ENCODE measurements at places on chromosomes 12 and 14. TPM values are rescaled to one million over a fixed set of nuclear protein-coding genes. Genes with fewer than 3 reads are reported as not detected.

DNA sequence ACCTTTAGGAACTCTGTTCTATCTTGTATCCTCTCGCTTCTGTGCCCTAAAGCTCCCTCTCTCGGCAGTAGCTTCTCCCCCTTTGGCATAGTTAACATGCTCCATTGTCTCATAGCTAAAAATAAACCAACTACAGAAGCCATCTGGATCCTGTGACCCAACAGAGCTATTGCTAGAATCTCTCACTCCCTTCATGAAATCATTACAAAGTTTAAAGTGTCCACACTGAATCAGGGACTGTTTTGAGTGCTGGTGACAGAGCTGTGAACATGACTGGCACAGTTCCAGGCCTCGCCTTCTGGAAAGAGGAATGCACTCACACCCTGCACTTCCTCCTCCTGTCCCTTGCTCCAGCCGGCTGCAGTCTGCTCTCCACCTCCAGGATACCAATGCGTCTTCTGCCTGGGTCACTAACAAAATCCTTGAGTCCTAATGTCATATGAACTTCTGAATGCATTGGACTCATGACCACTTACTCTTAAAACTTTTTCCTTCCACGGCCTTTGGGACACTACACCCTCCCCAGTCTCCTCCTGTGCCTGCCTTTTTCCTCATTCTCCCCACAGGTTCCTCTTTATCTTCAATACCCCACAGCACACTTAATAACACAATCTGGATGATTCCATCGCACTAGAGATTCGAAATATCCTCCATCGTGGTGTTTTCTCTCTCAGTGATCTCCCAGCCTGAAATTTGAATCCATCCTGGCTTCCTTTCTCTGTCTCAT lies 13.2 kb downstream of the PLBD1 start:
- DNase-seq = no peak

GRCh38 chr12:84803661-84804060 lies 108.9 kb downstream of the SLC6A15 start:
- DNase-seq = no peak

DNA sequence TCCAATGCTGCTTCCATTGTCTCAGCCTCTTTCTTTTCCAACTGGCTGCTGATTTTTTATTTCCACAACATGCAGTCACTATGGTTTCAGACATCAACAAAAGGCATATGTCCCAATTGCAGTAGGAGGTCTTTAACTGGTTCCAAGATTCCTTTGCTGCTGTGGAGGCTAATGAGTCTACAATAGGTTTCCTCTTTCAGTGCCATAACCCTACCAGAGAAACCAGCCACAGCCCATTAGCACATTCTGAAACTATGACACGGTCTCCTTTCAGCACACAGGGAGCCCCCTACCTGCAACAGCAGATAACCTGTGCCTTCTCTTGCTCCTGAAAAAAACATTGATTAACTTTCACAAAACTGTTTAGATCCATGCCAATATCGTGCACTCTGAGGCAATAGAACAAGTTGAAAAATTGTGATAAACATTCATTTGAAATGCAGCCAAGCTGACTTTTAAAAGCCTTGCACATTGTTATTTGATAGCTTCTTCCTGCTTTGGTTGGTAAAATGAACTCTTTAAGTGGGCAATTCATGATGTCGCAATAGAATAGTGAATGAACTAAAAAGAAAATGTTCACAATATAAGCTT lies 32.4 kb downstream of the PLEKHG7 start:
- no peak for DNase-seq

DNA sequence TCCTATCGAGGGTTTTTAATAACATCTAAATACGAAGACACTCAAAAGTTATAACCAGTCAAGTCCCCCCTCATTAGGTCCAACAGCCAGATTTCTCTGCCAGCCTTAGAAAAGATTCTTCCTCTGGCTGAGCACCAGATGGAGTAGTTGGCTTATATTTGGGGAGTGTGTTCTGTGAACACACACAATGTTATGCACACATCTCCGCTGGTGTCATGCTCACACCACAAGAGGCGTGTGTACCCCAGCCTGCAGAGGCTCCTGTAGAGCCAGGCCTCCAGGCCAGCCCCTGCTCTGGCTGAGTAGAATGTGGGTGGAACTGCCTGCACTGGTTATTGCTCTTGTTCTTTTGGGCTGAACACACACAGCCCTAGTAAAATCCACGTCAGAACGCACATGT lies 64.0 kb downstream of the PIWIL1 start:
- DNase-seq = no peak

- DNase-seq = no peak
Measured at GRCh38 chr12:67752226-67752732, 103.7 kb downstream of the DYRK2 start.

DNA sequence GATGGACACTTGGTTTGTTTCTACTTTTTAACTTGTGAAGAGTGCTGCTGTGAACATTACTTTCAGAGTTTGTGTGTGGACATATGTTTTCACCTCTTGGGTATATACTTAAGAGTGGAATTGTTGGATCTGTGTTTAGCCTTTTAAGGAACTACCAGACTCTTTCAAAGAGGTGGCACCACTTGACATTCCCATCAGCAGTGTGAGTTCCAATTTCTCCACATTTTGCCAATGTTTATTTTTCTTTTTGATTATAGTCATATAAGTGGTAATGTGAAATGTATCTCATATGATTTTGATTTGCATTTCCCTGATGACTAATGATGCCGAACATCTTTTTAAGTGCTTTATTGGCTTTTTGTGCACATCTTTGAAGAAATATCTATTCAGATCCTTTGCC lies 44.8 kb downstream of the ARHGAP5 start:
- no peak for DNase-seq

GRCh38 chr14:104751539-104752422 lies 1.2 kb upstream of the SIVA1 start:
- DNase-seq = no peak

DNA sequence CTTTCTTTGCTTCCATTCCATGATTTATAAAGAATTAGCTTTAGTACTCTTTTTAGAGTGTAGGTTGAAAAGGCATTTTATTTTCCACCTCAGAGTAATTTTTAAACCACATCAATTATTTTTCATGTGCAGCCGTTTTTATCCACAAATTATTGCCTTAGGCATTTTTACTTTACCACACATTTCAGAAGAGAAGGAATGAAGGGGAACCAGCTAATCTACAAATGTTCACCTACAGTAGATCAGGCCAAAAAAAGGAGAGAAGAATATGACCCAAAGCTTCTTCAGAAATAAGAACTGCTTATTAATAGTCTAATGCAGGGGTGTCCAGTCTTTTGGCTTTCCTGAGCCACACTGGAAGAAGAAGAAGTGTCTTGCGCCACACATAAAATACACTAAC lies 19.8 kb upstream of the NTN4 start:
- no peak for DNase-seq

- DNase-seq = no peak
Measured at GRCh38 chr14:84234281-84234680, 1295.7 kb upstream of the FLRT2 start.

DNA sequence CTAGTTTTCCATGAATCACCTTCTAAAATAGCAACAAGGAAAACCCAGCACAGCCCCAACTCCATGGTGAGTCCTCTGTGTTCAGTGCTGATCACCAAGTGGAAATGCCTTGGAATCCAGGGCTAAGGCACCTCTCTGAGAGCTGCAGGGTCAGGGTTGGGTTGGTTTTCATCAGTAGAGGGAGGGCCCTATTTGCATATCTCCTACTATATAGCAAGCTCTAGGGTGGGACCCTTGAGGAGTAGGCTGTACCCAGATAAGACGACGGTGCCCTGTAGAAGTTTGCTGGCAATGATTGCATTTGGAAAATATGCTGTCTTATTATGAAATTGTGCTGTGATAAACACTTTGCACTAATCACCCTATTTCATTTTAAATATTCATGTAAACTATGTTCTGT lies 1011.8 kb downstream of the TMEM121 start:
- no peak for DNase-seq

GRCh38 chr14:66595394-66595793 lies 87.4 kb downstream of the GPHN start:
- DNase-seq = no peak

DNA sequence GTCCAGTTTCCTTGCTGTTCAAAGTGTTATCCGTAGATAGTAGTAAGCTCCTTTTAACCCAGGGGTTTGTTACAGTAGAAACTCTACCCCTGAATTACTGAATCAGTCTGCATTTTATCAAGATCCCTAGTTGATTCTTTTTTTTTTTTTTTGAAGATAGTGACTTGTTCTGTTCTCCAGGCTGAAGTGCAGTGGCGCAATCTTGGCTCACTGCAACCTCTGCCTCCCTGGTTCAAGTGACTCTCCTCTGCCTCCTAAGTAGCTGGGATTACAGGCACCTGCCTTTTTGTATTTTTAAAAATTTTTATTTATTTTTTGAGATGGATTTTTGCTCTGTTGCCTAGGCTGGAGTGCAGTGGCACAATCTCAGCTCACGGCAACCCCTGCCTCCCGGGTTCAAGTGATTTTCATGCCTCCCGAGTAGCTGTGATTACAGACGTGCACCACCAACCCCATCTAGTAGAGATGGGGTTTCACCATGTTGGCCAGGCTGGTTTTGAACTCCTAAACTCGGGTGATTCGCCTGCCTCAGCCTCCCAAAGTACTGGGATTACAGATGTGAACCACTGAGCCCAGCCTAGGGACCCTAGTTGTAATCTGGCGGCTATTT lies 10.5 kb downstream of the LARP4 start:
- no peak for DNase-seq

GRCh38 chr12:56338308-56339157 lies at the start of gene IL23A:
IL23A (plus strand) TSS chr12:56338884; CDS start chr12:56339045, 161 bp downstream.
- DNase-seq = peak; percentile 72

- no peak for DNase-seq
Measured at GRCh38 chr12:78712834-78713481, 151.6 kb upstream of the SYT1 start.

DNA sequence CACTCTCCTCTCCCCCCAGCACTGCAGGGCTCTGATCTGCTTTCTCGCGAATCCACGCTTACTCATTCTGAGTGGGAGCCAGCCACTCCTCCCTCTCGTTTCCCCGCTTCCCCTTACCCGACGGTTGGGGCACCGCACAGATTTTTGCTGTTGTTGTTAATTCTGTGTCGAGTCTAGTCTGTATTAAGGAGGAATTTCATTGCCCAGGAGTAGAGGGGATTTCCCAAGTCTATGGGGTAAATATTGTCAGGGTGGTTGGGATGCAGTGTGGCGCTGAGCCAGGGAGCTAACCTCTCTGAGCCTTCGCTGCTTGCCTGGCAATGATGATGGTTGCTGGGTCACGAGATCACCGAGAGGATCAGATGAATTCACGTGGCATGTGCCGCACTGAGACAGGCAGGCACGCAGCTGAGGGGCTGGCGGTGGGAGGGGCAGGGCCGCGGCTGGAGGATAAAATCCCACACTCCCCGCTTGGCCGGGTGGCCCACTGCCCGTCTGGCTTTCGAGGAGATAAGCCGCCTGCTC lies 18.5 kb downstream of the NCOR2 start:
- DNase-seq = no peak

- DNase-seq = no peak
Measured at GRCh38 chr12:64058541-64059265, 163.4 kb downstream of the KICS2 start.

GRCh38 chr14:60532442-60532841 lies 23.5 kb downstream of the SIX6 start:
- no peak for DNase-seq

DNA sequence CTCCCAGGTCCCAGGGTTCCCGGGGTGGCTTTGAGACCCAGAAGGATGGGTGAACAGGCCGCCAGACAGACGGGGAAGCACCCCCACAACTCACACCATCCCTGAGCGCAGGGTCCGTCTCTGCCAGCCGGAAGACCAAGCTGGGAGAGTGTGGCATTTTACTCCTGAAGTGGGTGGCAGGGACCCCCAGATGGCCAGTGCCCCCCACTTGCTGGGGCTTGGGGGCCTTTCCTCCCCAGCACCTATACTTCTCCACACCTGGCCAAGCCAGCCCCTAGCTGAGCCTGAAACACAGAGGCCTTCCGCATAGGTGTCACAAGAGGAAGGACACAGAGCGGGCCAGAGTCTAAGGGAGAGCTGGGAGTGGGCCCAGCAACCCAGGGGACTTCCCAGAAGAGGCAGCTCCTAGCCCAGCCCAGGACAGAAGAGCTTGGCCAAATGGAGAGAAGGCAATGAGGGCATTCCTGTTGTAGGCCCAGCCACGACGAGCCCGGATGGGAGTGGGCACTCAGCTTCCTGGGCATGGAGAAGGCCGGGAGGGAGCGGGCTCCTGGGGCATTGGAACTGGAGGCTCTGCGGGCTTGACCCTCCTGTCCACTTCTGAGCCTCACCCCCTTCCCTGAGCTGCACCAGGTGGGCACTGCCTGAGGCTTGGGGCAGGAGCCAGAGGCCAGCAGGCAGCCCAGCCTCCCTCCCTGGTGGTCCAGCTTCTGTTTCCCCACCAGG lies 3.3 kb downstream of the AHNAK2 start:
- no peak for DNase-seq

GRCh38 chr14:97336179-97336578 lies 539.0 kb downstream of the VRK1 start:
- DNase-seq = no peak

DNA sequence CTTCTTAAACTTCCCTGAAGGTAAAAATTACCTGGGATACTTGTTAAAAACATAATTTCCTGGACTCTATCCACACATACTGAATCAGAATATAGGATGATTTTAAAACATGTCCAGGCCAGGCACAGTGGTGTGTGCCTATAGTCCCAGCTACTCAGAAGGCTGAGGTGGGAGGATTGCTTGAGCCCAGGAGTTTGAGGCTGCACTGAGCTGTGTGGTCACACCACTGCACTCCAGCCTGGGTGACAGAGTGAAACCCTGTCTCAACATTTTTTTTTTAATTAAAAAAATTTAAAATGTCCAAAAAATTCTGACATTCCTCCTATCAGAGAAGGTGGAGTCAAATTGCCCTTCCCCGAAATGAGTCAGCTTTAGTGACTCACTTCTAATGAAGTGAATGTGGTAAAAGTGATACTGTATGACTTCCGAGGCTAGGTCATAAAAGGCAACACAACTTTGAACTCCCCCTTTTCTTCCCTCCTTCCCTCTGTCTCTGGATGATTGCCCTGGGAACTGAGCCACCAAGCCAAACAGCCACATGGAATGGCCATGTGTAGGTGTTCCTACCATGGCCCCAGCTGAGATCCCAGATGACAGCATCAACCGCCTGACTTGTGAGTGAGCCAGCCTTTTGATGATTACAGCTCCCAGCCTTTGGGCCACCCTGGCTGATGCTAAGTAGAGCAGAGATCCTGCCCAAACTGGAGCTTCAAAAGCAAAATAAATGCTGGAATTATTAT lies 36.3 kb downstream of the LIMA1 start:
- DNase-seq = no peak

DNA sequence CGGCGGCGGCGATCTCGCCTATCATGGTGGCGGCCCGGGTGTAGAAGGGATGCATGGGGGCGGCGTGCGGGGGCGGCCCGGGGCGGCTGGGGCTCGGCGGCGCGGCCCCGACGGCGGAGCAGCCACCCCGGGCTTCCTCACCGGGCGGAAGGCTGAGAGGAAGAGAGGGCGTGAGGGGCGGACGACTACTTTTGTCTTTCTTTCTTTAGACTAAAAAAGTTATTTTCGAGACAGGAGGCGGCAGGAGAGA lies 240 bp downstream of the BTG1 start:
- DNase-seq = no peak

Gene COX14
- total RNA-seq = 40.1 TPM

Gene ZNF891
- total RNA-seq = 3.1 TPM

Gene KRT79
- not detected for total RNA-seq

Gene PRH1
- 33.6 TPM for total RNA-seq

Gene MED6
- total RNA-seq = 74.5 TPM

Measured in T-helper 17 cell (primary cell).